Inflammatory macrophage treated with lipopolysaccharide for 4 hours (primary cell): ENCODE measurements at places on chromosomes 6 and 20.

- DNase-seq, result no peak
These were observed 36.1 kb downstream of the SLC22A2 start for GRCh38 chr6:160222491-160222890.

GRCh38 chr6:160221423-160221822, 37.2 kb downstream of the SLC22A2 start:
- DNase-seq, result no peak

GRCh38 chr6:73739096-73739495, 43.1 kb downstream of the CD109 start:
- DNase-seq, result peak; percentile 63

DNA sequence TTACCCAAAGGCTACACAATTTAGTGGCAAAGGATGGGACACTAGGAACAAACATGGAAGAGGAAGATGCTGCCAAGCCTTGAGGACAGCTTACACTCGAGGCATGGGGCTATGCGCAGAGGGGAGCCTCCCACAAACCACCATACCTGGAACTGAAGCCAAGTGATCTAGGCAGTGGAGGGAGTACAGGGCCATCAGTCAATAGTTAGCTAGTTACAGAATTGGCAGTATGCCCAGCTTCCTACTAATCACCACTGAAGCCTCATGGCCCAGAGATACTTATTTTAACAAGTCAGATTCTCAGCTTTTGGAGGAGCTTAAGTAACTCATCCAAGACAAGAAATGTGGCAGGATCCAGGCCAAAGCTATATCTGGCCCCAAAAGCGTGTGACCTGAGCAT, 226.6 kb upstream of the MOCS1 start:
- no peak for DNase-seq

GRCh38 chr6:150907383-150907782, 41.9 kb downstream of the MTHFD1L start:
- no peak for DNase-seq

DNA sequence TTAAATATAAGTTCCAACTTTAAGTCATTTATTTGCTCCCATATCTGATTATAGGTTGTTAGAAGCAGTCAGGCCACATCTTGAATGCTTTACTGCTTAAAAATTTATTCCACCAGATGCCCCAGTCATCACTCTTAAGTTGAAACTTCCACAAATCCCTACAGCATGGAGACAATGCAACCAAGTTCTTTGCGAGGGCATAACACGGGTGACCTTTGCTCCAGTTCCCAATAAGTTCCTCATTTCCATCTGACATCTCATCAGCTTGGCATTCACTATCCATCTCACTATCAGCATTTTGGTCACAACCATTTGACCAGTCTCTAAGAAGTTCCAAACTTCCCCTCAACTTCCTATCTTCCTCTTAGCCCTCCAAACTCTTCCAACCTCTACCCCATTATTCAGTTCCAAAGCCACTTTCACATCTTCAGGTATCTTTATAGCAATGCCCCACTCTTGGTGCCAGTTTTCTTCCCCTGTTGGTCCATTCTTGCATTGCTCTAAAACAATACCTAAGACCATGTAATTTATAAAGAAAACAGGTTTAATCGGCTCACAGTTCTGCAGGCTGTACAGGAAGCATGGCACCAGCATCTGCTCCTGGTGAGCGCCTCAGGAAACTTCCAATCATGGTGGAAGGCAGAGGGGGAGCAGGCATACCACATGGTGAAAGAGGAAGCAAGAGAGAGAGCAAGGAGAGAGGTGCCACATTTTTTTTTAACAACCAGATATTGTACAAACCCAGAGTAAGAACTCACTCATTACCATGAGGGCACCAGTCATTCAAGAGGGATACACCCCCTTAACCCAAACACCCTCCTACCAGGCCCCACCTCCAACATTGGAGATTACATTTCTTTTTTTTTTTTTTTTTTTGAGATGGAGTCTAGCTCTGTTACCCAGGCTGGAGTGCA, 15.9 kb upstream of the ITPR3 start:
- peak; percentile 37 for DNase-seq

GRCh38 chr6:131602781-131603312, 25.2 kb downstream of the MED23 start:
- DNase-seq, result peak; percentile 0

DNA sequence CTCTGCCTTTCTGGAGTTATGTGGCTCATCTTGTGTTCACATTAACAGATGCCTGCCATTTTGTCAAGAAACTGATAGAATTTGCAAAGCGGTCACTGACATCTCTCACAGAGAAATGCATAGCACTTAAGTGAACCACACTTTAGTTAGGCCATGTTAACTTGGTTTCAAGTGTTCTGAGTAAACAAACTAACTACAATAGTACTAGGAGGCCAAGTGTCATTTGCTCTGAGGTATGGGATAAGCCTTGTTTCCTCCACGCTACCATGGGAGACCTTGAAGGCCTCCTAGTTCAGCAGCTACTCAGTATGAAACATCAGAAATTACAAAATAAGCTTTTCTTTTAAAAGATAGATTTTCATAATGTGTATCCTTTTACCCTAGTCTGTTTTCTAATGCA, 143.5 kb upstream of the MARCKS start:
- no peak for DNase-seq

GRCh38 chr6:156949376-156949775, 172.2 kb downstream of the ARID1B start:
- DNase-seq, result no peak
